ENCODE measurements at places on chromosomes 2 and 18.

DNA sequence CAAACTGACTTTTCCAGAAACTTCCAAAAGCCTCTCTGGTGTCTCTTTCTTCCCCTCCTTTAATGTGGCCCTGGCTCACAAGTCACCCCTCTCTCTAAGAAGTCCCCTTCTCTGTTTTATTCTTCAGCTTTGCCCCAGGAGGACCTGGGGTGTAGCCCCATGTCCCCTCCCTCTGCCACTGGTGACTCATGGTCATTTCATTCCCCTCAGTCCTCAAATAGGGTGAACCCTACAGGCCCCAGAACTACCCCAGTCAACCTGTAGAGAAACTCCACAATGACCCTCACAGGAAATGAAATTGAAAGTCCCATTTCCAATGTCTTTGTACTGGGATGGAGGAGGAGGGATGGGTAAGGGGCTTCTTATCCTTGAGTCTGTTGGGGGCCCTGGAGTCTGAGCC lies 6.2 kb upstream of the SPEG start:
- no peak overlapping the region for H3K4me3 ChIP-seq
- no peak overlapping the region for H3K27ac ChIP-seq
- no peaks in the 10 kb centered on the region for H3K4me1 ChIP-seq
- H3K27me3 ChIP-seq, result no peaks in the 10 kb centered on the region
- no peaks in the 10 kb centered on the region for H3K36me3 ChIP-seq

- peaks cover 9% of the 10 kb centered on the region for H3K4me1 ChIP-seq
- no peak overlapping the region for H3K27ac ChIP-seq
- no peak overlapping the region for H3K4me3 ChIP-seq
- no peaks in the 10 kb centered on the region for H3K36me3 ChIP-seq
- no peak for DNase-seq
Observed at GRCh38 chr2:237532160-237532559, 34.2 kb upstream of the PRLH start.

DNA sequence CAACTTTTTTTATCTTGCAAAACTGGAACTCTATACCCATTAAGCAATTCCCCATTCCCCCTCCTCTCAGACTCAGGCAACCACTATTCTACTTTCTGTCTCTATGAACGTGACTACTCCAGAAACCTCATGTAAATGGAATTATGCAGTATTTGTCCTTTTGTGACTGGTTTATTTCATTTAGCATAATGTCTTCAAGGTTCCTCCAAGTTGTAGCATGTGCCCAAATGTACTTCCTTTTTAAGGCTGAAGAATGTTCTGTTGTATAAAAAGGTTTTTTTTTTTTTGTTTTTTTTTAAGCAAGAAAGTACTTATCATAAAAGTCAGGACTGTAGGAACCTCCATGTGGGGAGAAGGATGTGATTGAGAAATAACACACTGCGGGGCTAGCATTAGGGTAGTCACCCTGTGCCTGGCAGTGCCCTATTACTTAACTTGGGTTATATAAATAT lies 262.9 kb upstream of the FBXO11 start:
- H3K27ac ChIP-seq, result no peak overlapping the region
- DNase-seq, result no peak
- no peaks in the 10 kb centered on the region for H3K27me3 ChIP-seq
- no peaks in the 10 kb centered on the region for H3K36me3 ChIP-seq
- no peak overlapping the region for H3K4me3 ChIP-seq
- no peaks in the 10 kb centered on the region for H3K4me1 ChIP-seq

- H3K4me3 ChIP-seq, result peak overlapping the region; percentile 91
- no peaks in the 10 kb centered on the region for H3K27me3 ChIP-seq
- H3K27ac ChIP-seq, result peak overlapping the region; percentile 98
- no peaks in the 10 kb centered on the region for H3K36me3 ChIP-seq
Observed at GRCh38 chr2:48313036-48313877, 216.7 kb upstream of the STON1 start.

GRCh38 chr18:61756244-61756643 lies 136.6 kb downstream of the RNF152 start:
- no peaks in the 10 kb centered on the region for H3K36me3 ChIP-seq
- DNase-seq, result no peak
- no peaks in the 10 kb centered on the region for H3K27me3 ChIP-seq

DNA sequence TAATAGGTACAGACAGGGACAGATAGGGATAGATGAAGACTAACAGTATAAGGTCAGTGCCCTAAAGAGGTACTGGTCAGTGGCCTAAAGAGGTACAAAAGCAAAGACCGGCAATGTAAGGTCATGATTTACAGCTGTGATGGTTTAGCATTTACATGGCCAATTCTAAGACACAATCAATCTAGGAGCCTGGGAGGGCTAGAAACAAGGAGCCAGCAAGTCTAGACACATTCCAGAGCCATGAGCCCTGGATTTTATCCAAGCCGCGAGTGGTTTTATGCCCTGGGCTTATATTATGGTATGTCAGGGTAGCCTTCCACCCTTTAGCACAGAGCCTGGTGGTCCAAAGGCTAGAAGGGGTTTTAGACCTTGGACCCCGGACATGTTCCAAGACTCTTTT lies 124.2 kb downstream of the CBLN2 start:
- H3K36me3 ChIP-seq, result no peaks in the 10 kb centered on the region
- no peaks in the 10 kb centered on the region for H3K4me1 ChIP-seq
- H3K27ac ChIP-seq, result no peak overlapping the region
- H3K4me3 ChIP-seq, result no peak overlapping the region
- H3K27me3 ChIP-seq, result no peaks in the 10 kb centered on the region
- no peak for DNase-seq

DNA sequence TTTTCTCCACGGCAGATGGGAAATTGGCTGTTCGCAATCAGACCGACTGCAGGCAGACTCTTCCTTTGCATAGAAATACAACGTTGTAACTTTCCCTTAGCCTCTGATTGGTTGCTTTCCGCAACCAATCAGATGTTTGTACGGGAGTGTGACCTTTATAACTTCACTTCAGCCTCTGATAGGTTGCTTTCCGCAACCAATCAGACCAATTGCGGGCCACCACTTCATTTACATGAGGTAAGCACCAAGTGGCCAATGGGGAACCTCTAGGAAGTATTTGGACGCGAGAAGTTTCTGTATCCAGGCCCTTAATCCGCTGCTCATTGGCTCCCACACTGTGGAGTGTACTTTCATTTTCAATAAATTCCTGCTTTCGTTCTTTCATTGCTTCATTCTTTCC lies 19.1 kb downstream of the SLC25A12 start:
- no peak overlapping the region for H3K27ac ChIP-seq
- no peak overlapping the region for H3K4me3 ChIP-seq
- no peaks in the 10 kb centered on the region for H3K36me3 ChIP-seq
- no peak for DNase-seq
- H3K4me1 ChIP-seq, result no peaks in the 10 kb centered on the region
- H3K27me3 ChIP-seq, result no peaks in the 10 kb centered on the region

GRCh38 chr2:144162652-144163051 lies 357.3 kb downstream of the ZEB2 start:
- H3K36me3 ChIP-seq, result no peaks in the 10 kb centered on the region
- no peaks in the 10 kb centered on the region for H3K27me3 ChIP-seq
- H3K4me3 ChIP-seq, result no peak overlapping the region
- no peaks in the 10 kb centered on the region for H3K4me1 ChIP-seq
- H3K27ac ChIP-seq, result no peak overlapping the region

DNA sequence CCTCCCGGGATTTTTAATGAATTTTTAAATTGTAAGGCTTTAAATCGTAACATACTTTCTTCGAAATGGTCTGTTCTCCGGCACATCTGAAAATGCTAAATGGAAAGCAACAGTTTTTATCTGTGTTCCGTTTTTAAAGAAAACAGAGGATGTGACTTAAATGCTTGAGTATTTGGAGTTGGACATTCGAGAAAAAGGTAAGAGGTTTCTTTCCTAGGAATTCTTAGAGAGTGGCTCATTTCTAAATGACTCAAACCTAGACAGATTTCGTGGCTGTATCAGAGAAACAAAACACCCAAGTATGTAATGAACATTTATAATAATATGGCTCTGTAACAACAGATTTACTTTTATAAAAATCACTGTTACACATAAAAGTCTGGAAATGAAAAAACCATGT lies 177.6 kb upstream of the CCDC68 start:
- H3K4me3 ChIP-seq, result no peak overlapping the region
- H3K36me3 ChIP-seq, result no peaks in the 10 kb centered on the region
- H3K27me3 ChIP-seq, result no peaks in the 10 kb centered on the region
- no peaks in the 10 kb centered on the region for H3K4me1 ChIP-seq
- no peak for DNase-seq

- H3K36me3 ChIP-seq, result no peaks in the 10 kb centered on the region
- H3K4me1 ChIP-seq, result no peaks in the 10 kb centered on the region
- no peak overlapping the region for H3K4me3 ChIP-seq
- DNase-seq, result no peak
- no peak overlapping the region for H3K27ac ChIP-seq
- no peaks in the 10 kb centered on the region for H3K27me3 ChIP-seq
Observed at GRCh38 chr2:197931661-197932312, 127.4 kb downstream of the PLCL1 start.

GRCh38 chr2:59787095-59787494 lies 766.4 kb downstream of the BCL11A start:
- H3K27ac ChIP-seq, result no peak overlapping the region
- H3K36me3 ChIP-seq, result no peaks in the 10 kb centered on the region
- no peak overlapping the region for H3K4me3 ChIP-seq
- no peaks in the 10 kb centered on the region for H3K27me3 ChIP-seq
- H3K4me1 ChIP-seq, result no peaks in the 10 kb centered on the region
- DNase-seq, result no peak

Data from B cell (primary cell).